ENCODE measurements at places on chromosomes 7 and 10.

DNA sequence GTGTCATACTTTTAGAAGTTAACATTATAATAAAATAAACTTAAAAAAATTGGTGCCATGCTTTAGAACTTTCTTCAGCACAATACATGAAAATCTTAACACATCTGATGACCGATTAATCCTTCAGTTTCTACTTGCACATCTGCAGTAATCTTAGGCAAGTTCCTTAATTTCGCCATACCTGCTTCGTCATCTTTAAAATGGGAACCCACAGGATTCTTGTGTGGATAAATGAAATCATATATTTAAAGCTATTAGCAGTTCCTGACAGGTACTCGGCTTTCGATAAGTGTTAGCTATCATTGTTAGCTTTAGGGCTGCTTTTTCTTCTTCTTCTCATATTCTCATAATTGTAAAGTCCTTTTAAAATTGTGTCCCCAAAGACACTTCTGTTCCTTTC, 907 bp upstream of the VPS50 start:
- no peak for DNase-seq

GRCh38 chr10:132521466-132522102, 16.0 kb upstream of the INPP5A start:
- no peak for DNase-seq

DNA sequence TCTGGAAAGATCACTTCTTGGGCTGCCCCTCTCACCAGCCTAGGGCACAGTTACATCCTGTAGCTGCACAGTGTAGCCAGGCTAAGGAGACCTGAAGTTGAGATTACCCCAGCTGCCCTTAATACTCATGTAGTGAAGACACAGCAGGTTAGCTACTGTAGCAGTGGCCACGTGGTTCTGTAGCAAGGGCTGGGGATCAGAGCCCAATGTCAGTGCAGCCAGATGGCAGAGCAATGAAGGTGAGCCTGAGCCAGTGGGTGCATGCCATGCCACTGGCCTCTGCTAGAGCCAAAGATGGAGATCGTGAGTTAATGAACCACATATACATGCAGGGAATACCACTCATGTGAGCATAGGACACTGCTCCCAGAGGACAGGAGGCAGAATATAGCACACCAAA, 15.5 kb downstream of the AMPH start:
- DNase-seq: no peak

GRCh38 chr10:118742782-118743181, 12.0 kb downstream of the CACUL1 start:
- DNase-seq: no peak

DNA sequence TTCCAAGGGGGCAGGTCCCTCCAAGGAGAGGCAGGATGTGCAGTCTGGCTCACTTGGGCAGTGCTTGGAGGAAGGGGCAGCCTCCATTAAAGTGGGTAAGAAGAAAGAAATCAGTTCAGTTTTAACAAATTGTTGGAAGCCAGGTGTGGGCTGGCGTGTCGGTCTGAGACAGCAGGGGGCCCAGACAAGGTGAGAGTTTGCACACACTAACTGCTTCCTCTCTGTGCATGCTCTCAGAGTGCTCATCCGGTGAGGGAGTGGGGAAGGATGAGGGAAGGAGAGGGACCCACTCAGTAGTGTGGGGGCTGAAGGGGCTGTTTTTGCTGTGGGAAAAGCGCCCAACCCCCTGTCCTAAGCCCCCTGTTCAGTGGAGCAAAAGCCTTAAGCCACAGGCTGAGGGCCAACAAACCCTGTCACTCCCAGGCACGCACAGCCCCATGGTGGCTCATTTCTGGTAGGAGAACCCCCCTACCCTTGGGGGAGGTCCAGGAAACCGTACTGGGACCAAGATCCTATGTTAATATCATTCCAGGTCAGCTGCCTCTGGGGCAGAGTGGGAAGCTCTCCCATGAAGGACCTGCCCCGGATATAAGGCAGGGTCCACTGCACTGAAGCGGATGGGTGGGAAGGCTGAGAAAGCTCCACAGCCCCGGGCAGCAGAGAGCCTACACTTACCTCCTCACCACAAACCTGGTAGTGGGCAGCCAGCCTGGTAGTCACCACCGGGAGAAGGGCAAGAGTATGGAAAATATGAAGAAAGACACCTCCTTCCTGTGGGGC, 5.1 kb upstream of the PCBD1 start:
- no peak for DNase-seq

- DNase-seq: no peak
Measured at GRCh38 chr7:110170841-110171240, 920.1 kb upstream of the LRRN3 start.

- DNase-seq: peak; percentile 4
Measured at GRCh38 chr7:73774923-73775322, 4.9 kb upstream of the CLDN3 start.

DNA sequence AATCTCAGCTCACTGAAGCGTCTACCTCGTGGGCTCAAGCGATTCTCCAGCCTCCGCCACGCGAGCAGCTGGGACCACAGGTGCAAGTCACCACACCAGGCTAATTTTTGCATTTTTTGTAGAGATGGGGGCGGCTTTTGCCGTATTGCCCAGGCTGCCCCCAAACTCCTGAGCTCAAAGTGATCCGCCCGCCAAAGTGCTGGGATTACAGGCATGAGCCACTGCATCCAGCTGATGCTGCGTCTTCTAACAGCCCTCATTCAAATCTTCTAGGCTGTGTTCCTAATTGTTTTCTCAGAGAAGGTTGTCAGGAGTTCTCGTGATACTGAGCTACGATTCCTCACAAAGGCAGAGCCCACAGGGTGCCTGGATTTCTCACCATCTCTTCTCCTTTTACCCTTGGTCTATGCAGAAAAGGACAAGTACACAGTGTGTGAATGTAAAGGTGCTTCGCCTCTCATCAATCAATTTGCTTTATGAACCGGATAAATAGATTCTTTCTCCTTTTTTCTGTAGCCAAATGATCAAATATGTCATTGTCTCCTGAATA, 247.3 kb upstream of the PTN start:
- DNase-seq: no peak

All from fibroblast of the conjunctiva (primary cell).